NCI-H1417 treated with DMSO at 0.1 percent for 48 hours (cell line): ENCODE measurements at places on chromosomes 3 and 15.

DNA sequence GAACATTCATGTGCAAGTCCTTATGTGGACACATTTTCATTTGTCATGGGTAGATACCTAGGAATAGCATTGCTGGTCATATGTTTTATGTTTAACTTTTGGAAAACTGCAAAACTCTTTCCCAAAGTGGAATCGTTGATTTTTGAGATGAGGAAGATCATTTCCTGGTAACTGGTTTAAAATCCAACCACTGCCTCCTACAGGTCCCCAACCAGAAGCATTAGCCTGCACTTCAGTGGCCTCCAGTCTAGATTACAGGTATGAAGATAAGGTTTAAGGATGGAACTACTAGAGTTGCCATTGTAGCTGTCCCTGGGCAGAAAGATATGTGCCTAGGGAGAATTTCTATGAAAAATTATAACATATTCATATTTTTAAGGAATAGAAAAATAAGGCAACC is 48.7 kb upstream of the BHLHE40 start:
- no peak for DNase-seq

DNA sequence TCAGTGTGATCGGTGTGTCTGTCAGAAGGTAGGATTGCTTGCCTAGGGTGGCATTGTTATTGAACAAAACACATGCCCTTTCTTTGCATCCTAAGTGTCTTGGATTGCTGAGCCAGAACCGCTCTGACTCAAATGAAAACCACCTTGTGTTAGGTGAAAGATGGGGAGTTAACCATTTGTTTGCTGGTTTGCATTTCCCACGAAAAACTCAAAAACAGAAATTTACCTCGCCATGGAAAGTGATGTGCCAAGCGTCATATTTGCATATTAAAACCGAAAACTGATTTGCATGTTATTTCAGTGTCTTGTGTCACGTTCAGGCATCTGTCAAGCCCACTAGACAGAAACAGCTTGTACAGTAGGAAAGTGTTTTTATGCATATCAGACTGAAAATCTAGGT is 474.6 kb upstream of the TPRG1 start:
- no peak for DNase-seq

GRCh38 chr15:87547470-87548181 is 708.9 kb downstream of the NTRK3 start:
- no peak for DNase-seq

- no peak for DNase-seq
These were observed 8.4 kb upstream of the SPESP1 start for GRCh38 chr15:68921926-68922325.

- DNase-seq, result no peak
These were observed 7.0 kb downstream of the CHAC1 start for GRCh38 chr15:40960151-40960885.

- DNase-seq, result no peak
These were observed 134.1 kb upstream of the ARPP21 start for GRCh38 chr3:35505181-35505580.

GRCh38 chr15:41018534-41018933 is 65.3 kb downstream of the CHAC1 start:
- no peak for DNase-seq

DNA sequence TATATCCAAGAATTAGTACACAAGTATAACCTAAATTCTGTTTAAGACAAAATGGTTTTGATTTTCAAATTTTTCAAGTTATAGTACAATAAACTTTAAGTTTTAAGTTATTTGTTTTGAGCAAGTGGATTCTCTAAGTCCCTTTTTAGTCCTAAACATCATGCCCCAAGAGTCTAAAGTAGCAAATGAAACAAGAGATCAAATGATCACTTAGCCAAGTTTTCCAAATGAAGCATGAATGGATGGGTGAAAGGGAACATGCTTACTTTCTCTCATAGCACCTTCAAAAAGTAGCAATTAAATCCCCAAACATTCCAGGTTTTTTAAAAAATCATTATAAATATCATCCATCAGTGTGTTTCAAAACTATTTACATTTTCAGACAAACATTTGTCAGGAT is 19.5 kb downstream of the DLG1 start:
- no peak for DNase-seq

DNA sequence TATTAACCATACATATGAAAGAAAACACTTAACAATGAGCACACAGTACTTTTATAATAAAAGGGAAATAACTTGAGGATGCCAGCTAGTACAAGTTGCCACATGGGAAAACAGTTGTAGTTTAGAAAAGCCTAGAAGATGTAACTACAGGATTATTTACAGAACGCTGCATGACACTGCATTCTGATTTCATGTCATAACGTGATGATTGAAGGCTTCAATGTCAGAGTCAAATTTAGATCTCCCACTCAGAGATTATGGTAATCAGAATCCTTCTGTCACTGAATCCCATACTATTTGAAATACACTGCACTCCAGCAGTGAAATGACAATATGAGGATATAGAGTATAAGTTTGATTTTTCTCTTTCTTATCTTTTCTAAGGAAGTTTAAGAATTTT is 253.9 kb upstream of the LRRN1 start:
- no peak for DNase-seq

GRCh38 chr3:71494212-71494611 is 89.3 kb downstream of the FOXP1 start:
- no peak for DNase-seq

GRCh38 chr3:178513546-178514380 is 22.5 kb upstream of the KCNMB2 start:
- DNase-seq, result no peak

GRCh38 chr3:147420353-147421183 is 11.4 kb downstream of the ZIC1 start:
- no peak for DNase-seq

- no peak for DNase-seq
These were observed 7.7 kb downstream of the GTF2A2 start for GRCh38 chr15:59649603-59650002.

- no peak for DNase-seq
These were observed 130.0 kb downstream of the ASB7 start for GRCh38 chr15:100732211-100733055.

DNA sequence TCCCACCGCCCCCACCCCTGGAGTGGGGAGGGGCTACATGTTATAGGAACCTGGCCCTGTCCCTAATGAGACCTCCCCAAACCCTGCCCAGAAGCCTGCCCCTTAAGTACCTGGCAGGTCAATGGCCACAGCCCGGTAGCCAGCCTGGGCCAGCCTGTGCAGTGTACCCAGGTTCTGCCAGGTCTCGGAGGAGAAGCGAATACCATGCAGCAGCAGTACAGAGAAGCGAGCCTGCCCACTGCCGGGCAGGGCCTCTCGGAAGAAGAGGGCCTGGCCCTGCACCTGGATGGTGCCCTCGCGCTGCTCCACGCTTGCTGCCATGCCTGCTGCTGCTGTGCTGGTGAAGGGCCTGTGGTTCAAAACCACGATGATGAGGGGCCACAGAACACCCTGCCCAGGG is 2.5 kb downstream of the ABHD14B start:
- DNase-seq, result no peak

DNA sequence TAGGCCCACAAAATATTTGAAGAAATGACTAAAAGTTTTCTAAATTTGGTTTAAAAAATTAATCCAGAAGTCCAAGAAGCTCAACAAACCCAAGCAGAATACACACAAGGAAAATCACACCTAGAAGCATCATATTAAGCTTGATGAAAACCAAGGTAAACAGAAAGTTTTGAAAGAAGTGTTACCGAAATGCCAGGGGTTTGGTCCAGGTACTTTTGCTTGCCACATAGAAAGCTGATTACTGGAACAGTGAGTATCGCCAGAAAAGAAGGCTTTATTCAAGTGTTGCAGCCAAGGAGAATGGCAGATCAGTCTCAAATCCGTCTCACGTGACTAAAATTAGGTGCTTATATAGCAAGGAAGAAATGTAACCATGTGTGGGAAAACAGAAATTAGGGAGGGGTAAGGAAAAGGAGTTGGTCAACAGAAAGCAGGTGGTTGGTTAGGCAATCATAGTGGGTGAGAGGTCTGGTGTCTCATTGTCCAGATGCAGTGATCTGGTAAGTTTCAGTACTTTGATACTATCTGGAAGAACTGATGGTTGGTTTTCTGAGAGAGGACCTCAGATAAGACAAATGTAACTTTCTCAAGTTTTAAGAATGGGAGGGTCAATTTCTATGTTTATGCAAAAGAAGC is 96.9 kb upstream of the MYRIP start:
- DNase-seq, result no peak

DNA sequence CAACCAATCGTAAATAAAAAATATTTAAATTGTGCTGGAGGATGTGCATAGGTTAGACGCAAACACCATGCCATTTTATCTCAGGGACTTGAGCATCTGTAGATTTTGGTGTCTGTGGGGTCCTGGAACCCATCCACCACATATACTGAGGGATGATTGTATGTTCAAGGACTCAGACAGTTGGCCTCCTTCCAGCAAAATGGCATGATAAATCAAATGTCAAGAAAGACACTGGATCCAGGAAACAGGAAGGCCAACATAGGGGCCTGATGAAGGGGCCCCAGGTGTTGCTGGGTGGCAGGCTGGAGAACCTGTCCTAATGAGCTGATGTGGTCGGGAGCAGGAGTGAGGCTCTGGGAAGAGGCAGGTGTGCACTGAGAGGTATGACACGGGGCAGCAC is 289.5 kb downstream of the GABRG3 start:
- no peak for DNase-seq

GRCh38 chr3:128804017-128804810 is 75.2 kb upstream of the ACAD9 start:
- DNase-seq, result no peak

GRCh38 chr15:73745073-73745472 is 8.1 kb downstream of the INSYN1 start:
- no peak for DNase-seq

GRCh38 chr3:152997526-152997925 is 162.6 kb downstream of the P2RY1 start:
- DNase-seq, result no peak

DNA sequence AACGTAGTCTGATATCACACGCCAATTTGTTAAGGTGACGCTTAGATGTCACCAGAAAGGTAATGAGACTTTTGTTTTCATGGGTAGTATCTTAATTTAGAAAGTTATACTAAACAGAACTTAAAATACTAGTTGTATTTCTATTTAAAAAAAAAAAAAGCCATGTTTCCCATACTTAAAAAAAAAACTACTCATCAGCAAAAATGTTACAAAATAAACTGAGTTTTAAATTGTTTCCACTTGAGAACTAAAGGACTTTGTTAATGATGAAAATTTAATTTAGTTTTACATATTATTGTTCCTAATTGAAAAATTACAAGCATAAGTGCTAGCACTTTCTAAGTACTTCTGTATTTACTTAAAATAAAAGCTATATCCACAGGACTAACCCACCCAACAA is 300.8 kb upstream of the ATP11B start:
- no peak for DNase-seq

DNA sequence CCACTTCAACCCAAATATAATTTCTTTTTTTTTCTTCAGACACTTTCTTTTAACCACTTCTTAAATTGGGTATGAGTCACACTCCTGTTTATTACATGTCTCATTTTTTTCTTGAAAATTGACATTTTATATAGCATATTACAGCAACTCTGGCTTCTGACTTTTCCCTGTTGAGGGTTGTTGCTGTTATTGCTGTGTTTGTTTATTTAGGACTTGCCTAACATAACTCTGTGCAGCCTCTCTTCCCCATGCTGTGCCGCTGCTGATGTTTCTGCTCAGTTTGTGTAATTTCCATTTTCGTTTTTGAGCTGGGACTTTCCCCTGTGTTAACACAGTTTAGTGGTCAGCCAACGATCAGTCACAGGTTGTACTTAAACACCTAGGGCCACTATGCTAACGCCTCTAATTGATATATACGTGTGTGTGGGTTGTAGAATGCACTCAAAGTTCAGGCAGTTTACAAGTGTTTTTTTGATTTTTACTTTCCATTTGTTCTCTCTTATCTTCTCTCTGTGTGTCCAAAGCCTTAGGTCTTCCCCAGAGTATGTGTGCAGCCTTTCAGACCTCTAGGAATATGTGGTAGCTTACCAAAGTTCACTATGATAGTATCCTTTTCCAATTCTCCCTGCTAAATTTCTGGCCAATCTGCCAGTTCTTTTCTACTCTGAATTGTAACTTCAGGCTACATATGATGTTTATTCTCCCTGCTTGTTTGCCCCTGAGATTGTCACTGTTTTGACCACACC is 337.2 kb downstream of the ZBTB20 start:
- no peak for DNase-seq

DNA sequence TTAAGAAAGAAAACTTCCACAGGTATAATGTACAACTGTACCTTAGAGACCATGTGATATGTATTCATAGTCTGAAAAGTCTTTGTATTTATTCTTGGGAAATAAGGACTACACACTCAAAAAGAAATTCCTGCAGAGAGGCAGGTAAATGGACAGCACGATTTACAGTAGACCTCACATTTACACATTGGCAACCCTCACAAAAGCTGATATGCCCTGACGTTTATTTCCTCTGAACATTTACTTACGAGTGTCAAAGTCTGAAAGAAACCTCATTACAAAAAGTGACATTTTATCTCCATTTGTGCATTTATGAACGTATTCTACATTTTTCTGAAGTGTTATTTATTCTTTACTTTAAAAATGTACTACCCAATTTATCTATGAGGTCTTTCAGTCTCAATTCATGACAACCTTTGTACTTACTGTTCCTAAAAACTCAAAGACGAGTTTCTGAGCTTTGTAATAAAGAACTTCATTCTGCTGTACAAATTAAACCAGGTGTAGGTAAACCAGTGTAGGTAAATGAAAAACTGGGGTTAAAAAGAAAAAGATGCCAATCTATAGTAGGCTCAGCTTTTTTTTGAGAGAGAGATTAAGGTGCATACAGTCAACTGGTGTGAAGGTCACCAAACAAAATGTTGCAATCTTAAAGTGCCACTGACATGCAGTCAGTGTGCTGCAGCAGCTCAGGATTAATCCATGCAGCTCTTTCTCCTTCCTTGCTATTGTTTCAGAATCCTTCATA is 44.3 kb downstream of the THRB start:
- DNase-seq, result no peak

DNA sequence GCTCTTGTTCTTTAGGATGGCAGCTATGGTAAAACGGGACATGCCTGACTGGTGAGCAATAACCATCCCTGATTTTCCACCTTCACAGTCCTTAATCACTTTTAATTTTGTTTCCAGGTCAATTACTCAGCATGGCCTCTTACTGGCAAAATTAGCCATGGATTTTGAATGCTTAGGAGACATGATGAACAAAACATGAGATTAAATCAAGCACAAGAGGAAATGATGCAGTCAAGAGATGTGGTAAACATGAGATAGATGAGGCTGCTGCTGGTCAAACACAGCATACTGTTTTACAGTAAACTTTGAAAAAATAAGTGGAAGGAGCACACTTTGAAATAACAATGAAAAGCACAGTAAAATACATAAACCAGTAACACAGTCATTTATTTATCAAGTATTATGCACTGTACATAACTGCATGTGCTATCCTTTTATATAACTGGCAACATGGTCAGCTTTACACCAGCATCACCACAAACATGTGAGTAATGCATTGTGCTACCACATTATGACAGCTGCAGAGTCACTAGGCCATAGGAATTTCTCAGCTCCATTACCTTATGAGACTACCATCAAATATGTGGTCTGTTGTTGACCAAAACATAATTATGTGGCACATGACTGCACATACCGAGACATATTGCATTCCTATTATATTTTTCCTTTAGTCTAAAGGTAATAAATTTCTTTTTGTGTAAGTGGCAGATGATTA is 30.1 kb upstream of the ZNF502 start:
- DNase-seq, result no peak
